ENCODE measurements at places on chromosomes 7 and 10.

GRCh38 chr7:45918556-45918955 is 2.5 kb downstream of the IGFBP3 start:
- no peak for DNase-seq

GRCh38 chr10:68082872-68083271 is 7.8 kb upstream of the HERC4 start:
- DNase-seq, result peak; percentile 30

DNA sequence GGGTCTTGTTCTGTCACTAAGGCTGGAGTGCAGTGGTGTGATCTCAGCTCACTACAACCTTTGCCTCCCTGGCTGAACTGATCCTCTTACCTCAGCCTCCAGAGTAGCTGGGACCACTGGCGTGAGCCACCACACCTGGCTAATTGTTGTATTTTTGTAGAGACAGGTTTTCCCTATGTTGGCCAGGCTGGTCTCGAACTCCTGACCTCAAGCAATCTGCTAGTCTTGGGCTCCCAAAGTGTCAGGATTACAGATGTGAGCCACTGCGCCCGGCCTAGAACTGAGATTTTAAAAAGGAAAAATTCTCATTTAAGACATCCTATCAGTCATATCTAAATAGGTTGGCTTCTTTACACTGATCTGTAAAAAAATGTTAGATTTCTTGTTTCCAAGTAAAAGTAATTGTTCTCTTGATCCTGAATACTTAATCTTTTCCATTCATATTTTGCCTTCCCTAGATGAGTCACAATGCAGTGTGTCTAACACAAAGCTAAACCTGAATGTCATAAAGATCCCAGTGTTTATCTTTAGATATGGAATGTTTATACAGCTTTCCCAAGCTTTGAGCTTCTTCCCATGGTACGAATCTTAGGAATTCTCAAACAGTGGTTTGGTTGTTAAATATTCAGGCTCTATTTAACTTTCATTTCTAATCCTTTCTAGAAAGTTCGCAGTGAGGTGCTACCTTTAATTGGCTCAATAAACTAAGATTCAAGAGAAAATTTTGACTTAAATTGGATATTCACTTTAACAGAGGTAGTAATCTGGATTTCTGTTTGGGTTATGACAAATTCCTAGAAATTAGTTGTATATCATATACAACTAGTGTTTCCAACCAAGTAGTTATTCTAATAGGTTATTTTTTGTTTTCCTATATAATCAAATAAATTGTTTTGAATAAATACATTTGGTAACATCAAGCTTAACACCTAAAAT is 12.1 kb upstream of the LAMB1 start:
- DNase-seq, result no peak

GRCh38 chr10:100728928-100729861 is 16.2 kb upstream of the PAX2 start:
- no peak for DNase-seq

DNA sequence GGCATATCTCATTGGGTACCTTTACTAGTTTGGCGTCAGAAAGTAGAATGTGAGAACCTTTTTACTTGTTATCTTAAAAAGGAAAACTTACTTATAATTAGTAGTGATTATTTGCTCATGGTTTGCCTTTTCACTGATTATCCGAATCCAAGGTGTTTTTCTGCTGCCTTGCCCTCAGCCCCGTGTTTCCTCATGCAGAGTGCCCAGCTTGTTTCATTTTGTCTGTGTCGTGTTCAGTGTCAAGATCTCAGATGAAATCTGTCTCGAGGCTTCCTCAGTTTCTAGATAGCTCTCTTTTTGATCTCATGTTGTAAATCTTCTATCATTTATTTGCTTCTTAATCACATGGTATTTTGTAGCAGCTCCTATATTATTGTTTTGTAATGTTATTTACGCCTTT is 30.1 kb downstream of the RPA3 start:
- DNase-seq, result no peak

- DNase-seq, result no peak
These were observed 2.3 kb downstream of the BMPER start for GRCh38 chr7:33907625-33908024.

DNA sequence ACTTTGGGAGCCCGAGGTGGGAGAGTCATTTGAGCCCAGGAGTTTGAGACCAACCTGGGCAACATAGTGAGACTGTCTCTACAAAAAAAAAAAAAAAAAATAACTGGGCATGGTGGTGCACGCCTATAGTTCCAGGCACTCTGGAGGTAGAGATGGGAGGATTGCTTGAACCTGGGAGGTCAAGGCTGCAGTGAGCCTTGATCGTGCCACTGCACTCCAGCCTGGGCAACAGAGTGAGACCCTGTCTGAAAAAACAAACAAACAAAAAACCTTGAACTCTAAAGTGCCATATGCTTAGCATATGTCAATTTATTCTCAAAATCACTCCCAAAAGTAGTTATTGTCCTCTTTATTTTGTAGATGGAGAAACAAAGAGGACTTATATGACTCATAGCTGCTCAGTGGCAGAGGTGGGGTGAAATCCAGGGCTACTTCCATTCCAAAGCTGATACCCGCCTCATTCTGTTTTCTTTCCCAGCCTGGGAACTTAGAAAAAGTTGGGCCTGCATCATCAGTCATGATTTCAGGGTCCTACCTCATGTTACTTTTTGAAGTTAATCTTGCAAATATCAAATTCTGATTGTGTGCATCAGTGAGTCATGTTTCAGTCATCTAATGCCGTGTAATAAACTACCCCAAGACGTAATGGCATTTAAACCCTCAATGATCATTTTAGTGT is 13.3 kb downstream of the DHTKD1 start:
- no peak for DNase-seq

All from NAMALWA (cell line).